Stimulated activated CD8-positive, alpha-beta memory T cell treated with anti-CD3 and anti-CD28 coated beads, Interleukin-7, amount 100 ng/mL, for 48 hours (primary cell): ENCODE measurements at places on chromosomes 12 and 14.

DNA sequence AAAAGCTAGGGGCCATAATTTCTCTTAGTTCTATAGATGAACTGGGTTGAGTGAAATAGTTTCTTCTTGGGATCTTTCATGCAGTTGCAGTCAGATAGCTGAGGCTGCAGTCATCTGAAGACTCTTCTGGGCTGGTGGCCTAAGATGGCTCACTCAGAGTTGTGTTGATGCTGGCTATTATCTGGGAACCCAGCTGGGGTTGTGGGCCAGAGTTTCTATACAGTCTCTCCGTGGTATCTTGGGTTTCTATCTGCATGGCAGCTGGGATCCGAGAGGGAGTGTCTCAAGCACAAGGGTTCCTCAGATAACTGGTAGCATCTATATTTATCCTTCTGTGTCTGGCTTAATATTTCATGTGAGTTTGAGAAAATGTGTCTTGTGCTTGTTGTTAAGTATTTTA is 21.1 kb downstream of the AVPR1A start:
- no peak for DNase-seq

DNA sequence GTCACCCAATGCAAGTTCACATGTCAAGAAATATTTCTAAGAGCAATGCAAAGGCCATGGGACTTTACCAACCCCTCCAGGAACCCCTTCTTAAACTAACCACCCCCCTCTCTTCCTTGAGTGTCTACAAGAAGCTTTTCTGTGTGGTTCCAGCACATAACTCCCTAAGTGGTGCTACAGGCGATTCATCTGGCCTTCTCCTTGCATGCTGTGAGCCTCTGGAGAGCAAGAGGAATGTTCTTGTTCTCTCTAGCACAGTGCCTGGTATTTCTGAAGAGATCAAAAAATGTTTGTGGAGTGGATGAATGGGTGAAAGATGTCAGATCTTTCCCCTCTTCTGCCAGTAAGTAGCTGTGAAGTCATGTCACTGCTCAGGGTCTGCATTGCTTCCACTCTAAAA is 5.9 kb upstream of the RNASE12 start:
- DNase-seq, result no peak

- DNase-seq, result no peak
These were observed 12.8 kb downstream of the CCDC177 start for GRCh38 chr14:69561893-69562292.

DNA sequence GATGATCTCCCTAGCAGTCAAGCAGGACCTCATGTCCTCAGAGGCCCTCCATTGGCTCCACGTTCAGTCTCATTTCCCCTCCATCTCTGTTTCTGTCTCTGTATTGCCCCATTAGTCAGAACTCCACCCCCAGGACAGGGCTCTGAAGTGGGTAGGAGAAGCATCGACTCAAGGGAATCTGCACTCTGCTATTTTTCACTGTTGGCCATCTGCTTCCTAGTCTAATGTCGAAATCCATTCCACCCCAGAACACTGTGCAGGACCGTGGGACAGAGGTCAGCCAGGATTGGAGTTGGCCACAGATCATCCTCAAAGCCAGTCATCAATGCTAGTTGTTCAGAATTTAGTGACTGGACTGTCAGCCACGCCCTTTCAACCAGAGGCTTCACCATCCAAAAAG is 10.1 kb downstream of the KRT77 start:
- DNase-seq, result no peak

DNA sequence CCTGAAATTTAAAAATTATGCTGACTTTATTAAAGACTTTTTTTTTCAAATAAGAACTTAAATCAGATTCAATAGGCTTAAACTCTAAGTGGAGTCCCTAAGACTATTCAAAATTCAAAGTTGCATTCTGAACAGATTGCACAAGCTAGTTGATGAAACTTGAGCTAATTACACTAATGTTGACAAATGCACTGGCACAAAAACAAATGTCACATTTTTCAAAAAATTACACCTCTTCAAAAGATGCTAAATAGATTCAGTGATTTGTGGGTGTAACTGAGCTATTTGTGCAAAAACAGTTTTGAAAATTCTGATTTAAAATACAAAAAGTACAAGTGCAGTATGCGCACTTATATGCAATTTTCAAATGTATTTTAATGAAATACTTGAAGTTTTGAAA is 205.4 kb downstream of the RERGL start:
- DNase-seq, result no peak

DNA sequence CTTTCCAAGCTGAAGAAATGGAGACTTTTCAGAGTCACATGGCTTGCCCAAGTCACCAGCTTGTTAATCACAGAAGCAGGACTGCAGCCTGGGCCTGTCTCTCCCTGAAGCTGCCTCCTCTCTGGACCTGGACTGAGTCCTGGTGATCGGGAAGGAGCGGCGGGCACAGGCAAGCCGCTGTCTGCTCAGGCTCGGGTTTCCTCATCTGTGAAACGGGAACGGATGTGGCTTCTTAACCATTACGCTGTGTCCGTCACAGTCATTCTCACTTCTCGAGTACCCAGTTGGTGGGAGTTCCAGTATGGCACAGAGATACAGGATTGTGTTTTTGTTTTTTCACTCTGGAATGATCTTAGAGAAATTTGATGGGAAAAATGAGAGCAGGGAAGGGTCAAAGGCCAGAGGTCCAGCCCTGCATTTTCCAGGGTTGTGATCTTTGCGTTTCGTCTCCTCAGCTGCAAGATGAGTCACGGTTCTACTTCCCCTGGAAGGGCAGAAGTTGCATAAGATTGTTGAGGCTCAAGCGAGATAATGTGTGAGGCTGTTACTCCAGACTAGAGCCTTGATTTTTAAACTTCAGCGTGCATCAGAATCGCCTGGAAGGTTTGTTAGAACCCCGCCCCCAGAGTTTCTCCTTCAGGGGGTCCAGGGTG is 7.6 kb upstream of the LRTM2 start:
- DNase-seq, result no peak

DNA sequence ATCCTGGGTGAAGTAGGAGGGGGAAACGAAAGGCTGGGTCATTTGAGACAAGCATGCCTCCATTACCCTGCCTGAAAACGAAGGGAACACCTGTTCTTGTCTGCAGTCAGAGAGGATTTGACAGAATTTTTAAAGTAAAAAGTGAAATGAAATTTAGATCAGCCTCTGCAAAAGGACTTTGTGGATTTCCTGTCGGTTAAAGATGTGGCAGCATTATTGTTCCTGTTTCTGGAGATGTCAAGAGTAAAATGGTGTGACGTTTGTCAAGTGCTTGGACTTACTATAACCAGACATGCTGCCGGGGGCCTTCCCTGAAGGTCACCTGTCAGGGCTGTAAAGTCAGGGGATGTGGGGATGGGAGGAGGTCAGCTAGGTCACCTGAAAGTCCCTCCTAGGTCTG is 32.0 kb downstream of the NRXN3 start:
- DNase-seq, result no peak

DNA sequence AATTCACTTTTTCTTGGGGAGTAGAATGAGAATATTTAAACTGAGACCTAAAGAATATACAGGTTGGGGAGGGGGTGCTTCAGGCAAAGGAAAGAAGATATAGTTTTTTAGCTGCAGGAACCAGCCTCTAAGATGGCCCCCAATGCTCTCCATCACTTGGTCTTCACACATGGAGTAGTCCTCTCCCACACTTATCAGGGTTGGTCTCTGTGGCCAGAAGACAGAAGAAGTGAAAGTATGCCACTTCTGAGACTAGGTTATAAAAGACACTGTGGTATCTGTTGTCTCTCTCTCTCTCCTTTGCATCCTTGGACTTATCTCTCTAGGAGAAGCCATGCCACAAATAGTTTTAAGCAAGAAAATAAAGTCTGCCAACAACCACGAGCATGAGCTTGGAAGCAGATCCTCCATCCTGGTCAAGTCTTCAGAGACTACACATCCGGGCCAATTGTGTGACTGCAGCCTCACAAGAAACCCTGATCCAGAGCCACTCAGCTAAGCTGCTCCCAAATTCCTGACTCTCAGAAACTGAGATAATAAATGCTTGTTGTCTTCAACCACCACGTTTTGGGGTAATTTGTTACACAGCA is 18.0 kb downstream of the PUS7L start:
- no peak for DNase-seq

DNA sequence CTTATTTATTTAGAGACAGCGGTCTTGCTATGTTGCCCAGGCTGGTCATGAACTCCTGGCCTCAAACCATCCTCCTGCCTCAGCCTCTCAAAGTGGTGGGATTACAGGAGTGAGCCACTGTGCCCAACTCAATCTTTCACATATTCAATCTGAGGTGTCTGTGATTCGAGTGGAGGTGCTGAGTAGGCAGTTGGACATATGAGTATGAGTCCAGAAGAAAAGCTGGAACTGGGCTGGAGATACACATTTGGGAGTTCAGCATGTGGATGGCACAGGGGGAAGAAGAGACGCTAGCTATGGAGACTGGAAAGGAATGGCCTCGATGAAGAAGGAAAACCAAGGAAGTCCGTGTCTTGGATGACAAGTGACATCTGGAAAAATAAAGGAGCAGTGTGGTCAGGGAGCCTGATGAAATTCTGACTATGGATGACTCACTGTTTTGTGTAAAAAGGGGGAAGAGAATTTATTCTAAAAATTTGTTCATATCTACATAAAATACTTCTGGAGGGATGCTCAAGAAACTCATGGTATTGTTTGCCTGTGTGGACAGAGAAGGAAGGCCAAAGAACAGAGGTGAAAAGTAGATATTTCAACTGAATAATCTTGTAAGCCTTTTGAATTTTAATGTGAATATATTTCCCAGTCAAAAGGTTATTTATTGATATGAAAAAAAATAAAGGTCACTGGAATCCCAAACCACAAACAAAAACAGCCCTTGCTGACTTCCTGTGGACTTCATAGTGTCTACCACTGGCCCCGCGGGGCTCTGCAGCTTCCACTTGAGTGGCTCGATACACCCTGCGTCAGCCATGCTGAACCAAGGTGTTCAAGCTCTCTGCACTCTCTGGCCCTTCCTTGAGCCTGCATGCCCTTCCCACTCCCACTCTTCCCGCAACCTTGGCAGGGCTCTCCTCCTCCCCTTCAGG is 8.9 kb upstream of the LTA4H start:
- no peak for DNase-seq

DNA sequence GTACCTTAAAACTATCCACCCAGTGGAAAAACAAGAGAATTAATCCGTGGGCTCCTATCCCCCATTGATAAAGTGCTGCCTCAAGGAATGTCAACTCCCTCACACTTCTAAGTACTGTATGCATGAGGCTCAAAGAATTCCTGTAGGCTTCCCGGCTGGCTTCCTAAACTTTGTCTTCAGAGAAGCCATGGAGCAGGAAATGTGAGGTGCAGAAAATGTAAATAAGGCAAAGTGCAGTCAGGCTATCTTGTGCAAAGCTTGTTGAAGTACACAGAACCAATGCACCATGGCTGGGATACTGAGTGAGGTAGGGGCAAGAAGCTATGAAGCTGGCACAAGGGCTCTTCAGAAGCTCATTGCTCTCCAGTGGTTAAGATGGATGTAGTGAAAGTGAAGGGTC is 611.0 kb downstream of the FSCB start:
- DNase-seq, result no peak

GRCh38 chr14:36555998-36556743 is 26.2 kb downstream of the NKX2-8 start:
- DNase-seq, result no peak

- DNase-seq, result no peak
These were observed 860.9 kb upstream of the MDGA2 start for GRCh38 chr14:48536318-48536717.

DNA sequence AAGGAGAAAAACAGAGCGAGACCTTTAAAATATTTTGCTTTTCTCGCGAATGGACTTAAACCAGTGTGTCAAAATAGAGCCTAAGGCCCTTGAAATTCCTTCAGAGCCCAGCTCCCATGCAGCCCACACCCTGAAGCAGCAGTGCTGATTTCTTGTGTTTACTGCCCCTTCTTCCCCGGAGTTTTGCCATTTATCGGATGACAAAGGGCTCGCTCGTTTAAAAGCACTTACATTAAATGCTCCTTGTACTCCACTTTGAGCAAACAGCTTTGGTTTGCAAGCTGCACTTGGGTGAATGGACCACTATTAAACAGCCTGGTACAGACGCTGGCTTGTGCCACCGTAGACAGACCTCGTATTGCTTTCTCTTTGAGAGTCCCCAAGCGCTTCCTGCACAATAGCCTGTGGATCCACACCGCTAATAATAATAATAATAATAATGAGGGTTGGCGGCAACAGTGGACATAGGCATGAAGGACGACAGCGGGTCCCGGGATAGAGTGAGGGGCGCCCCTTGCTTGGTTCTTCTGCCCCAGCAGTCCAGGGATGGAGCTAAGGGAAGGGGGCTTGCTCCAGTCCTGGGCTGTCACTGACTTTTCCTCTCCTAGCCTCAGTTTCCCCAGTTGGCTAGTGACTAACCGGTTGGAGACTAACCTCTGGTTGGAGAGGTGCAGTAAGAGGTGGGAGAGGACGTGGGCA is 6.6 kb downstream of the DLK1 start:
- no peak for DNase-seq

- peak; percentile 61 for DNase-seq
These were observed 6.3 kb downstream of the DHH start for GRCh38 chr12:49088150-49088931.

- no peak for DNase-seq
These were observed 14.7 kb downstream of the PTPRO start for GRCh38 chr12:15336768-15337553.

- DNase-seq, result no peak
These were observed 3.7 kb downstream of the TSPAN11 start for GRCh38 chr12:30930238-30930637.

DNA sequence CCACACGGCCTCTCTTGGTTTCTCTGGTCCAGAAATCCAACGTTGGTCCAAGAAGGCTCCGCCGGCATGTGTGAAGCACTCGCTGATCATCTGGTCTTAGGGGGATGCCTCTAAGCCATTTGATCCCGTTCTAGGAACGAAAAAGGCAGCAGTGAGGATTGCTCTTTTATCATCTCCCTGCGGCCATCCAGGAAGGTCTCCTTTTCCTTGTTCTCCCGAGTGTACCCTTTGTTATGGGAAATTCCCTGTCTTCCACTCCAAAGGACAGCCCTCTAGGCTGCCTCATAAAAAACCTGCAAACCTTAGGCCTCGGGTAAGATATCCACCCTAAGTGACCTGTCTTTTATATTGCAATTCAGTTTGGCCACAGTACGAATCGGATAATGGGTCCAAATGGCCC is 85.8 kb downstream of the TMTC3 start:
- DNase-seq, result no peak

- no peak for DNase-seq
These were observed 20.8 kb downstream of the HSP90AA1 start for GRCh38 chr14:102066041-102066451.

DNA sequence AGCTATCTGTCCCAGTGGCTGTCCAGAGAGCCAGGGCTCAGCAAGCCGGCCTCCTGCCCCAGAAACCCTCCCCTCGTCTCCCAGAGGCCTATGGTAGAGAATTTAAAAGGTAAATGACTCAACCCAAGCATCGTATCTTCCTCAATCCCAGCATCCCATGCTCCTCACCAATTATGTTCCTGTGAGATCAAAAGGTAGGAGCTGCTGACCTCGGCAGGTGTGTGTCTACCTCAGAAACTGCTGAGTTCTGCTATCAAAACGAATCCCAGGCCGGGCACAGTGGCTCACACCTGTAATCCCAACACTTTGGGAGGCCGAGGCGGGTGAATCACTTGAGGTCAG is 49.3 kb downstream of the FOXN3 start:
- no peak for DNase-seq

GRCh38 chr12:12896260-12896659 is 4.9 kb downstream of the GPRC5A start:
- no peak for DNase-seq
